ENCODE measurements at places on chromosomes 5 and 9.

GRCh38 chr5:125411071-125411743 is 664.8 kb upstream of the ZNF608 start:
- DNase-seq = no peak
- H3K4me3 ChIP-seq = no peak overlapping the region
- H3K36me3 ChIP-seq = no peaks in the 10 kb centered on the region

DNA sequence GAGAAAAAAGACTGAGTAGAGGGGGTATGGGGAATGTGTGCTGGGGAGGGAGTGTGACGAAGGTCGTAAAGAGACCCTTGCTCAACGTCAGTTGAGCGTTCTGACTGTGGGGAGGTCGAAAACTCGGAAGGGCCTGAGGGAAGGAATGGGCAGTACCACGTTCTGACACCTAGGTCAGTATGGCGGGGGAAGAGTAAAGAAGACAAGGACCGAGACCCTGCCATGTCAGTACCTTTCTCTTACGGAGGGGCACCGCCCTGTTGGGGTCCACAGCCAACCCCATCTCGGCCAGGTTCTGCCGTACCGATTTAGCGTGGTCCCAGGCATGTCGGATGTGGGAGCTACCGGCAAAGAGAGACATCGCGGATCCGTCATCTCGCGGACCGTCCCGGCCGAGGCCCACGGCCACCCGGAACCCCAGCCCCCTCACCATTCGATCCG is 375 bp downstream of the NOP16 start:
- H3K27ac ChIP-seq = peak overlapping the region; percentile 99
- H3K27me3 ChIP-seq = no peaks in the 10 kb centered on the region
- peak overlapping the region; percentile 92 for H3K4me3 ChIP-seq
- H3K36me3 ChIP-seq = peaks cover 51% of the 10 kb centered on the region
- no peak for DNase-seq

- H3K27ac ChIP-seq = no peak overlapping the region
- peaks cover 13% of the 10 kb centered on the region for H3K27me3 ChIP-seq
- H3K4me1 ChIP-seq = peaks cover 19% of the 10 kb centered on the region
- no peak overlapping the region for H3K4me3 ChIP-seq
These were observed 64.6 kb upstream of the ZFR start for GRCh38 chr5:32508806-32509805.

GRCh38 chr9:3023449-3023848 is 179.6 kb upstream of the PUM3 start:
- H3K36me3 ChIP-seq = no peaks in the 10 kb centered on the region
- DNase-seq = no peak
- H3K4me3 ChIP-seq = no peak overlapping the region

DNA sequence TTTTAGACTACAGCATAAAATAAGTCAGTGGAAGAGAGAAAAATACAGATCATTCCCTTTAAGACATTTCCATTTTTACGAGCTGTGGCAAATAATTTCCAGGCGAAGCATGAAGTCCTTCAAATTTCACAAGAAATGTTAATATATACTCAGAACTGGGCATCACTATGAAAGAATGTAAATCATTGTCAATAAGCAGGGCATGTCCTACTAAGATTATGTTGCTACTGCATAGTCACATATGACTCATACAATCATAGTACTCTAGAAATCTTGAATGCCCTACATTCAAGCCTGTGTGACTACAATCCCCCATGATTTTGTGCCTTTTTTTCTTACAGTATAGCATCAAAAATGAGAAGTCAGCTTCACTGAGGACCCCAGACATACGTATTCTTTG is 485.2 kb upstream of the FTMT start:
- no peak overlapping the region for H3K4me3 ChIP-seq
- no peak overlapping the region for H3K27ac ChIP-seq
- H3K27me3 ChIP-seq = no peaks in the 10 kb centered on the region
- H3K4me1 ChIP-seq = no peaks in the 10 kb centered on the region
- no peak for DNase-seq

DNA sequence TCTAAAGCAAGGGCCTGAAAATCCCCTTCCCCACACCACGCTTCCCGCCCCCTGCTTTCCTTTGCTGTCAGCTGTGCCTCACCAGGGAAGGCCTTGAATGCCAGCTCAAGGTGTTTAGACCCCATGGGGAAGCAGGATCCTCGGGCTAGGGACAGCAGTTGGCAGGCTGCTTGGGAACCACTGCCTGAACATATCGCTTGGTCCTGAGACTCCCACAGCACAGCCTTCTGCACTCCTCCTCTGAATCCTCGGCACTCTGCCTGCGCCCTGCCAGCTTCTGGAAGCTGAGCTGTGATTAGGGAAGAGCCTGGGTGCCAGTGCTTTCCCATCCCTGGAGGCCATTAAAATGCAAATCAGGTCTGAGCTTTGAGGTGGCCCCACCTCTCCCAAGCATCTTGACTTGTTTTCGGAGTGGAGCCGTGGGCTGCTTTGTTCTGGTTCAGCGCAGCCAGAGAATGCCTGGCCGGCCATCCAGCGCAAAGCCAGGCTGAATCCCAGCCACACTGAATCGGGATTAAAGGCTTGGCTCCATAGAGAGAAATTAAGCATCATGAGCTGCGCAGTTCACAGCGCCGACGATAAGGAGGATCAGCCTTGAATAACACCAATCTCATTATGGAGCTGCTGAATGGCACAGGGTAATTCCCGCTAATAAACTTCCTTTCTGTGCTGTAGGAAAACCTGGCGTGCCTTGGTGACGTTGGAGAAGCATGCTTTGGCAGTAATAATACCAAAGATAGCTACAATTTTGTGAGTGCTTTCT is 40.0 kb downstream of the AMBP start:
- no peak overlapping the region for H3K27ac ChIP-seq
- no peak overlapping the region for H3K4me3 ChIP-seq
- no peaks in the 10 kb centered on the region for H3K27me3 ChIP-seq
- no peak for DNase-seq

- DNase-seq = no peak
- H3K4me1 ChIP-seq = peaks cover 13% of the 10 kb centered on the region
- no peak overlapping the region for H3K27ac ChIP-seq
- peaks cover 33% of the 10 kb centered on the region for H3K27me3 ChIP-seq
These were observed 116.7 kb upstream of the LPCAT1 start for GRCh38 chr5:1640421-1640881.

DNA sequence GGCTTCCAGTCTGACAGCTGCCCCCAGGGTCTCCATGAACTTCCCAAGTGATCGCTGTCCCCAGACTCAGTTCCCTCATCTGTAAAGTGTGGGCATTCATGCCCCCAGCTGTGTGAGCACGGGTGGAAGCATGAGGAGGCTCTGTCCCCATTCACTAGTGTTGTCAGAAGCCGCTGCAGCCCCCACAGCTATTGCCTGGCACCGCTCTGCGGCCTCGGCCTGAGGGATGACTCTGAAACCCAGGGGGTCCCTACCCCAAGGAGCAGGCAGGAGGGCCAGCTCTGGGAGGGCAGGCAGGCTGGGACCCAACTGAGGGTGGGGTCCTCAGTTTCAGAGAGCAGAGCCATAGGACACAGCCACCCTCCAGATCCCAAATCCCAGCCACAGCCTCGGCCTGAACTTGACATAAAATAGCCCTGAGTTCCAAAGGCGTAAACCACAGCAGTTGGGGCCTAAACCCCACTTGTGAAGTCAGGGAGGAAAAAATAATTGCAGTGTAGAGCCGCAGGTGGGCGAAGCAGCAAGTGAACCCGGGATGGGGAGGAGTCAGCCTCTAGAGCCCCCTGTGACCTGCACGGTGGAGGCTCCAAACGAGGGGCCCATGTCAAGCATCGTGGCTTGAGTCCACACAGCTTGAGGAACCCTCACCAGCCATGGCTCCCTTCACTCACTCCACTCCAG is 66.0 kb upstream of the ADAMTS2 start:
- H3K4me3 ChIP-seq = no peak overlapping the region
- H3K4me1 ChIP-seq = no peaks in the 10 kb centered on the region
- no peak for DNase-seq
- H3K27me3 ChIP-seq = no peaks in the 10 kb centered on the region
- no peak overlapping the region for H3K27ac ChIP-seq

- no peak for DNase-seq
- H3K36me3 ChIP-seq = peaks cover 22% of the 10 kb centered on the region
- H3K27me3 ChIP-seq = no peaks in the 10 kb centered on the region
- no peak overlapping the region for H3K27ac ChIP-seq
These were observed 7.5 kb downstream of the PFDN1 start for GRCh38 chr5:140295414-140295813.

DNA sequence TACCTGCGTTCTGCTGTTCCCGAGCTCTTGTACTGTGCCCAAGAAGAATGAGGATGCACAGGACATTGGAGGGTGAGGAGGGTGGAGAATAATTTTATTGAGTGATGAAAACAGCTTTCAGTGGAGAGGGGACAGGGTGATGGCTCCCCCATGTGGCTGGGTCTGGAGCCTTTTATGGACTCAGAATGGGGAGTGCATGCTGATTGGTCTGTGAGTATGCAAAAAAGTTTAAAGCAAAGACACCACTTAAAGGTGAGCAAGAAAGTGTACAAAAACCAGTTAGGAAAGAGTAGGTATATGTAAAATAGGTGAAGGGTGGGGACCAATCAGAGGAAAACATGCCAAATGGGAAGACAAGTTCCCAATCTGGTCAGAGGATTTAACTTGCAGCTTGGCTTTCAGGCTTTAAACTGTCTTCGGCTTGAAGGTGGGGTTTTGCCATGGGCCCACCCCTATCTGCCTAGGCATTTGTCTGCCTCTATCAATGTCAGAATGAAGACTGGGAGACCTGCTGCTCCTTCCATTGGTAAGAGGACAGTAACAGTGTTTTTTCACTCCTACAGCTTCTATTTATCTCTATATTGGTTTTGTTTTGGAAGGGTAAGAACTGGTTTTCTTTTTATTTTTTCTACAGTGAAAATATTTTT is 118.0 kb upstream of the RAI14 start:
- DNase-seq = no peak
- H3K27ac ChIP-seq = no peak overlapping the region
- peaks cover 12% of the 10 kb centered on the region for H3K4me1 ChIP-seq
- no peaks in the 10 kb centered on the region for H3K27me3 ChIP-seq
- H3K4me3 ChIP-seq = no peak overlapping the region
- no peaks in the 10 kb centered on the region for H3K36me3 ChIP-seq

DNA sequence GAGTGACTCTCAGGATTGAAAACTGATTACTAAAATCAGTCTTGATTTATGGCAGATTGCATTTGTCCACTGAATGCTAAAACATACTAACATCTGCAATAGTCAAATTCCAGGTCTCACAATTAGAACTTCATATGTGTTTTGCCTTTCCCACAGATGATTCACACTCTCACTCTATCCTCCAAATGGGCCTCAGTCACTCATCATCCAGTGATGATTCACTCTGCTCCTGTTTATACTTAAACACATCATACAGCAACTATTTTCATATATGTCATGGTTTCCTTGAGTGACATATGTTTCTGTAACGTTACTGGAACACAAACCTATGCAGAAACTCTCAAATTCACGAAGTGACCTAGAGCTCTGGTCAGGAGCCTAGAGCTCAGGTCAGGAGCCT is 512.9 kb downstream of the HINT1 start:
- H3K4me3 ChIP-seq = no peak overlapping the region
- DNase-seq = no peak
- no peak overlapping the region for H3K27ac ChIP-seq
- no peaks in the 10 kb centered on the region for H3K36me3 ChIP-seq
- H3K4me1 ChIP-seq = no peaks in the 10 kb centered on the region
- no peaks in the 10 kb centered on the region for H3K27me3 ChIP-seq

DNA sequence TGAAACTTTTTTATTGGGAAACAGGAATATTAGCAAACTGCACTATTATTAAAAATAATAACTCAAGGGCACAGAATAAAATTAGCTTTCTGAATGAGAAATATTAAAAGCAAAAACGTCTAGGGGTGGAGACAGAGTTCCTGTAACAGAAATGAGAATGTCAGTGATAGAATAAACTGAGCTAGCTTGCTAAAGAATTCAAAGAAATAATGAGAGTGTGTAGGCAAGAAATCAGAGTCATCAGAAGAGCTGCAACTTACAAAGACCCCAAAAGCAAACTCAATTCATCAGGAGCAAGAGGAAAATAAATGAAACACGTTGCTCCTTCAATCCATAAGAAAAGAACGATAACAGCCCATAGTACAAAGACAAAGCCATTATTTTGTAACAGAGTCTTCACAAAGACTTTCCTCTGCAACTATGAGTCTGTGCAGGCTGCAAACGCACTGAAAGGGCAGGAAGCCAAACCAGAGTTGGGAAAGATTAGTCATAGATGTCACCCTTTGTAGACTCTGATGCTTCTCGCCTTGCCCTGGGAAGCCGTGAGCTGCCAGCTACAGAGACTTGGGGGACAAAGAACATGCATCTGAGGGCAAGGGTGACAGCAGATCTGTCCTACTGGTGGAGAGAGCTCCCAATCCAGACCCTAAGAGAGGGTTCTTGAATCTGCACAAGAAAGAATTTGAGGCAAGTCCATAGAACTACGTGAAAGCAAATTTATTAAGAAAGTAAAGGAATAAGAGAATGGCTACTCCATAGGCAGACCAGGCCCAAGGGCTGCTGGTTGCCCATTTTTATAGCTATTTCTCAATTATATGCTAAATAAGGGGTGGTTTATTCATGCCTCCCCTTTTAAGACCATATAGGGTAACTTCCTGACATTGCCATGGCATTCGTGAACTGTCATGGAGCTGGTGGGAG is 40.8 kb downstream of the SHC3 start:
- no peak overlapping the region for H3K4me3 ChIP-seq
- no peak overlapping the region for H3K27ac ChIP-seq
- no peaks in the 10 kb centered on the region for H3K4me1 ChIP-seq
- H3K27me3 ChIP-seq = peaks cover 7% of the 10 kb centered on the region
- no peaks in the 10 kb centered on the region for H3K36me3 ChIP-seq

GRCh38 chr5:172509405-172509781 is 55.1 kb upstream of the SH3PXD2B start:
- H3K4me1 ChIP-seq = no peaks in the 10 kb centered on the region
- H3K36me3 ChIP-seq = no peaks in the 10 kb centered on the region
- H3K4me3 ChIP-seq = no peak overlapping the region
- peaks cover 3% of the 10 kb centered on the region for H3K27me3 ChIP-seq
- H3K27ac ChIP-seq = no peak overlapping the region

DNA sequence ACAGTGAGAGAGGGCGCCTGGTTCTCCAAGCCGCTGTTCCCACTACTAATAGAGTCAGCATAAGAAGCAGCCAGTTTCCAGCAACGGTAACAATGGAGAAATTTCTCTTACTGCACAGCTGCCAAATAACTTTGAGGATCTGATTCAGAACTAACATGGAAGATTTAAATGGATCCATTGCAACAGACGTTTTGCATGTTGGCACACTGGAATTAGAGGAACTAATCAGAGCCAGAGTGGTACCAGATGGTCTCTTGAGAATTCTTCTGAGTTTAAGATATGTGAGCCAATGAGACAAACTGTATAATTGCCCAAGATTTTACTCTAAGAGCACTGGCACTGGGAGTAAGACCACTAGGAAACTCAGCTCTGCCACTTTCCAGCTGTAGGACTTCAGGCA is 186.5 kb downstream of the EFNA5 start:
- no peak overlapping the region for H3K27ac ChIP-seq
- DNase-seq = no peak
- H3K27me3 ChIP-seq = peaks cover 3% of the 10 kb centered on the region
- no peak overlapping the region for H3K4me3 ChIP-seq

All from T-helper 2 cell treated with Interferon-gamma antibody and Interleukin-4, amounts not matched to agents 5 μg/mL and 100 μg/mL, for 36 hours (primary cell).